HAP-1 (cell line): ENCODE measurements at places on chromosomes 5 and 9.

GRCh38 chr5:5432020-5432707 lies 9.7 kb downstream of the ICE1 start:
- DNase-seq, result no peak

- DNase-seq, result no peak
These were observed 682 bp upstream of the SPTAN1 start for GRCh38 chr9:128551657-128552152.

GRCh38 chr9:17970277-17970676 lies 391.4 kb downstream of the SH3GL2 start:
- DNase-seq, result no peak

DNA sequence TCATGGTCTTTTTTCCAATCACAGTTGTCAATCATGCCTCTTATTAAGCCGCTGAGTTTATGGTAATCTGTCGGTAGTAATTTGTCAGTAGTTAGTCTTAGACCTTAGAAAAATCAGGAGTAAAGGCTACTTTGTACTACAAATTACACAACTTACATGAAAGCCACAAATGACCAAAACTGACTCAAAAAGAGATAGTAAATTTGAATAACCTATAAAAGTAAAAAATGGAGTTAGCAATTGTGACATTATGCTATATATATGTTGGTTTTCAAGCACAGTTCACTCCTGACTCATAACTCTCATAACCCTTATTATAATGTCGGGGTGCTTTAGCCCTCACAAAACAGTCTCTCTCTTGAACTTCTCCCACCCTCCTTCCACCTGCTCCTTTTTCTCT lies 251.8 kb downstream of the ROR2 start:
- DNase-seq, result no peak

GRCh38 chr5:133902511-133903118 lies 65.8 kb downstream of the C5orf15 start:
- no peak for DNase-seq

GRCh38 chr9:76459694-76460635 lies 983 bp downstream of the GCNT1 start:
- DNase-seq, result peak; percentile 70

DNA sequence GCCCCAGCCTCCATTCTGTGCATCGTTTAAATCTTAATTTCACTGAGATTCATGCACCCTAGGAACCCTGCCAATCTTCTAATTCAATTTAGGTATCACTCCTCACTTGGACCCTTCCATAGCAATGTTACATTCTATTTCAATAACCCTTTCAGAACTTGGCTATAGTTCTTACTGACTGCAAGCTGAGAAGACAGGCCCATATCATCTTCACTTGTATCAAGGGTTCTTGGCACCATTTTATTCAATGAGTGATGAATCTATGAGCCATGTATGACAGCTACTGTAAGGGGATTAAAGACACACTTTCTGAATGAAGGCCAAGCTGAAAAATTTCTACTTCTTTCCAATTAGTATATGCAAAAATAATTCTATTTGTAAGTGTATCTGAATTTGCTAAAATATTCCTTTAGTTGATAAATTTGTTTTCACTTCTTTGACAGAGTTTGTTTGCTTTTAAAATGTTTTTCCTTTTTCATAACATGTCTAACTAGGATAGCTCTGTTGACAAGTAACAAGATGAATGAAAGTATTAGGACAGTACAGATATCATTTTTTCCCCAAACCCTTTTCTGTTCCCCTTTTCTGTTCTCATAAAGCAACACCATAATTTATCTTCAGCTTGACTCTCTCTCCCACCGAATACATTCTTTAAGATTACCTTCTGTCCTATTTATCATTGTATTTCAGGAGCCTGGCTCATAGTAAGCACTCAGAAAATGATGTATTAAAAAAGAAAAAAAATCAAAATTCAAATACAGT lies 9.6 kb downstream of the ITGA2 start:
- no peak for DNase-seq

DNA sequence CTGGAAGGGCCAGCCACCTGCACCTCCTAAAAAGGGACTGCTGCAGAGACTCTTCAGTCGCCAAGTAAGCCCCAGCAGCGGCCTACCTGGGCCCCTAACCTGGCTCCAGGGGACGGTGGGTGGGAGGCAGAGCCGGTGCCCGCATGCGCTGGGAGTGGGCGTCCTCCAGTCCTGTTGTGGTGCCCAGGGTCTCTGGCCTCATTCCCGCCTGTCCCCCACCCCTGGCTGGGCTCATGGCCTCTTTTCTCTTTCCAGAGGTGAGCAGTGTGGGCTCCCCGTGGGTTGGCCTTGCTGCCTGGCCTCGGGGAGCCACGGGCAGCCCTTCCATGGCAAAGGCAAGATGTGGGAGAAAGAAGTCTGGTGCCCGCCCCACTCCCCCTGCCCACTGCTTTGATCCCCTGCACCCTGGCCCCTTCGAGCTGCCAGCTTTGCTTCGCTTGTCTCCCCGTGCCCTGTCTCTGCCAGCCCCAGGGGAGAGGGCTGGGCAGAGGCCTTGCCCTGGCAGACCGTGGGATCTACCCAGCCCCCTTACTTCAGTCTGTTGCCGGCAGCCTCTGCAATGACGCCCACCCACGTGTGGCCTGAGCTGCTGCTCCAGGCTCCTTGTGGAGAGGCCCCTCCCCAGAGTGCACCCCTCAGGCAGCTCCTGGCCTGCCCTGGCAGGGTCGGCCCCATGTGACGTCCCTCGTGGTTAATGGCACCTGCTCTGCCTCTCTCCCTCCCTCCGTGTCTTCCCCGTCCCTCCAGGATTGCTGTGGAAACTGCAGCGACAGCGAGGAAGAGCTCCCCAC lies 5.4 kb upstream of the PRR7 start:
- no peak for DNase-seq

- DNase-seq, result peak; percentile 62
These were observed 68.8 kb downstream of the ZNF608 start for GRCh38 chr5:124677374-124678351.

DNA sequence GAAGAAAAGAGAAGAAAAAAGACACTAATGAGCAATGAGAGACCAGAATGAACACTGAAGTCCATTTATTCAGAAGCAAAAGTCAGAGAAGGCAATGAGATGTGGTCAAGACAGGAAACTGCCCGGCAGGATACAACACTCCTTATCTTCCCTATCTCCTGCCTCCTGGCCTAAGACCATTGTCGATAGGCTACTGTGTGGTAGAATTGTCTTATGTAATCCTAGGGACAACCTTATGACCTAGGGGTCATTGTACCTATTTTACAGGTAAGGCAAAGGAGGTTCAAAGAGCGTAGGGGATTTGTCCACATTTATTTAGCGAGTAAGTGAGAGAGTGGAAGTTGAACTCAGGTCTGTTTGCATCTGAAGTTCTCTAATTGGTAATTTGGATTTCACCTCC lies 63.0 kb upstream of the PTPN3 start:
- no peak for DNase-seq

DNA sequence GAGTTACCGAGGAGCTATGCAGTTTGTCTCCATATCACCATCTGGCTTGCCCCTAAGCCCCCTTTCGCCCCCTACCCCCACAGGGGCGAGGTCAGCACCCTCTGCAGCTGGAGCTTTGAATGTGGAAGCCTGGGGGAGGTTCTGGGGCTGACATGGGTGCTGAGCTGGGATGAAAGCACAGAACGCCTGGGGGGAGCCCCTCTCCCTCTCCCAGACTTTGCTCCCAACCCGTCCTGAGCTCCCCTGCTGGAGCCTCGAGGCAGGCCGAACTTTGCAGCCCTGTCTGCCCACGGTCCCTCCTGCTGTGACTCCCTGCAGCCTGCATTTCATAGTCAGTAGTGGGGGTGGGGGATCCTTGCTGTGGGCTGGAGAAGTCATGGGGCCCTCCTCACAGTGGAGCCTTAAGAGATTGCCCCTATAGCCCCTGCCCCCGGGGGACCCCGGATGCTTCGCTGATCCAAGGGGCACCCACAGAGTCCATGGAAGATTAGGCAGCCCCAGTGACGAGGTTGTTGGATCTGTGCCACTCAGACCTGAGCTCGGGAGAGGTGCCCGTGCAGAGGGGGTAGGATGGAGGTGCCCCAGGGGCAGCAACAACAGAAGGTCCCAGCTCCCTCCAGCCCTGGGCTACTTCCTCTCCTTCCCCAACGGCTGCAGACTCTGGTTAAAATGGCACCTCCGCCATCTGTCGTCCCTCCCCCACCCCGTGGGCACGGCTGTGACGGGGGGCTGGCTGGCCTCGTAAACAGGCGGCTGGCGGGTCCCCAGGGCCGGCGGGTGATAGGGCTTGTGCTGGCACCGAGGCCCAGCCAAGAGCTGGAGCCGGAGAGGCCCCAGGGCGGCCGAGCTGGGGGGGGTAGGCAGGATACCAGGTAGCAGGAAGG lies 162.0 kb downstream of the C9orf50 start:
- no peak for DNase-seq

DNA sequence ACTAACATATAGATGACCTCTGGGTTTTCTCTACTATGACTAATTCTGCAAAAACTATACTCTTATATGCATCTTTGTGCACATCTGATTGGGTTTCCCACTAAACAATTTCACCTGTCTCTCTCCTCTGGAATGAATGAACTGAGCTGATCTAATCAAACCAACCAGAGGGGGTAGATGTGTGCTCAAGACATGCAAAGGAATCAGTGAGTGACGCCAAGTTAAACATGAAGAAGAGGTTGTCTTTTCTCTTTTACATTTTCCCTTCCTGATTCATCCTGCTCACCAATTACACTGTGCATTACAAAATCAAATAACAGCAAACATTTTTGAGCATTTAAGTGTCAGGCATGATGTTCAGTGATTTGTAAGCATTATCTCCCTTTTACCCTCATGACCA lies 29.6 kb upstream of the GRXCR2 start:
- no peak for DNase-seq

- no peak for DNase-seq
These were observed 77.3 kb upstream of the ITGA1 start for GRCh38 chr5:52710310-52710971.

DNA sequence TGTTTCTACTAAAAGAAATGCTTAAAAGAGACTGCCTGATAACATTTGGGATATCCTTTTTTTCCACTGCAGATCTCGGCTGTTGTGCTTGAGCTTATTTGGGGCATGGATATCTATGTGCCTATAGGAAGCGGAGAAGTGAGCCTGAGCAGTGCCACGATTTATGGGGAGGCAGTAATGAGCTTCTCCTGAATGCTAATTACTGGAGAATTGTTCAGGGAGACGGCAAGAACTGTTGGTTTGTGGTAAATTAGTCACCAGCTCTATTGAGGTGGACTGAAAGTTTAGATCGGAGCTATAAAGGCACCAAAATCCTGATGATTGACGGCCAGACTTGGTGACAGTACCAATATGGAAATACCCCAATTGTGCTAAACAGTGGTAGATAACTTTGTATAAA lies 186.5 kb downstream of the ARHGEF28 start:
- DNase-seq, result no peak
